Endodermal cell (in vitro differentiated cells): ENCODE measurements at places on chromosomes 7 and 10.

DNA sequence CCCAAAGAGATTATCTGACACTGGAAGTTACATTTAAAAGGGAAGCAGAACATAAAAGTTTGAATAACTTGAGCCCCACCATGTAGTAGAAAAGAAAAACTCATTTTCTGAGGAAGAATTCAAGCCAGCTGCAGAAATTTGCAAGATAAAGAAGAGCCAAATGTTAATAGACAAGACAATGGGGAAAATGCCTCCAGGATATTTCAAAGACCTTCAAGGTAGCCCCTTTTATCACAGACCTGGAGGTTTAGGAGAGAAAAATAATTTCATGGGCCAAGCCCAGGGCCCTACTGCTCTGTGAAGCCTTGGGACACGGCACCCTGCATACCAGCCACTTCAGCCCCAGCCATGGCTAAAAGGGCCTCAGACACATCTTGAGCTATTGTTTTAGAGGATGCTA lies 18.4 kb upstream of the AKR1C1 start:
- DNase-seq, result no peak

DNA sequence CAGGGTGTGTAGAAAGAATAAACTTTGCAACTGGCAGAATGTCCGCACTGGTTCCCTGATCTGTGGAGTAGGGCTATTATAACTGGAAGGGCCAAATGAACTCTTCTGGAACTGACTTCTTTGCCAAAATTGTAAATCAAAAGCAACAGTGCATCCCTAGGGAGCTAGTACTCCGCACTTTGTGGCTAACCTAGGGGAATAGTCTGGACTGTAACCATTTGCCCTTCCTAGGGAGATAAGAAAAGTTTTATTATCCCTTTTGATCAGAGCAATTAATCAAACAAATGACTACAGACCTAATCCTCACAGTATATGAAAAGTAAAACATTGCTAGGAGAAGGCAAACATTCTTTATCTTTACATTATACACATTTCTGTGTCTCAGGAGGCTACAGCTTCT lies 45.5 kb upstream of the STEAP1B start:
- DNase-seq, result no peak

DNA sequence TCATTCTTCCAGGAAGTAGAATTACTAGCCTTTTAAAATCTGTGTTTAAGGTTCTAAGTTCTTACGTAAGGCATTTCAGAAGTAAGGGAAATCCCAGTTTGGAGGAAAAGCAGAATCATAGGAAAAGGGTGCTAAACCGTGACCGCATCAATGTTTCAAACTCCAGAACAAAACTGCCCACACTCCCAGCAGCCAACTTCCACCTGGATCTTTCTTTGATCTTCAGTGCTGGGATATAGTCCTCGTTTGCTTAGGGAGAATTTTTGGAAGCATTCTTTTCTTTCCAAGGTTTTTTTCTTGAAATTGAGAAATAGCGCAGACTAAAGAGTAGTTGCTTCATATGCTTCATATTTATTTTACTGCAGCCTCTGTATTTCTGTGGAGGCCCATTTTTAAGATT lies 8.9 kb downstream of the PROSER2 start:
- DNase-seq, result no peak

- DNase-seq, result peak; percentile 45
Measured at GRCh38 chr10:81569488-81569887, 305.5 kb upstream of the NRG3 start.

GRCh38 chr7:75843613-75844116 lies 30.1 kb upstream of the CCL24 start:
- no peak for DNase-seq

DNA sequence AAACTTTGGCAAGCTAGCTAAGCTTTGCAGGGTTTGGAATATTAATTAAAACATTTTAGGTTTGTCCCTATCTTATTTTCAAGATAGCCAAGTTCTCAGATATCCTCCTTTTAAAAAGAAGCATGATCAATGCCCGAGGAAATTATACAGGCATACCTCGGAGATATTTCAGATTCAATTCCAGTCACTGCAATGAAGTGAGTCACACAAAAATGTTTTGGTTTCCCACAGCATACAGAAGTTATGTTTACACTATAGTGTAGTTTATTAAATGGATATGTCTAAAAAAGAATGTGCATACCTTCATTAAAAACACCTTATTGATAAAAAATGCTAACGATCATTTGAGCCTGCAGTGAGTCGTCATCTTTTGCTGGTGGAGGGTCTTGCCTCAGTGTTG lies 382.9 kb upstream of the NPVF start:
- DNase-seq, result no peak

DNA sequence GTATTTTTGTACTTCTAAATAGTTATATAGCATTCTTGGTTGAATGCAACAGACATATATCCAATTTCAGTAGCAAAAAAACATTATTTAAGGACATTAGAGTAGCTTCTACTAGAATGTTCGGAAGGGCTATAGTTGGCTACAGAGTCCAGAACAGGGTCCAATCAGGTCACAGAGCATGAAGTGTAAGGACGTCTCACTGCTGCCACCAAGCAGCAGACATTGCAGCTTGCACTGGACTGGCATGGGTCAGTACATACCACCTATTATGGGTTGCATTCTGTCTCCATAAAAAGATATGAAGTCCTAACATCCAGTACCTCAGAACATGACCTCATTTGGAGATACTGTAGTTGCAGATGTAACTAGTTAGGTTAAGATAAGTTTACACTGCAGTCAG lies 87.3 kb downstream of the LHFPL3 start:
- DNase-seq, result no peak

- DNase-seq, result peak; percentile 60
Measured at GRCh38 chr10:48464871-48465736, 139.8 kb downstream of the ARHGAP22 start.

GRCh38 chr10:112054516-112054915 lies 129.0 kb downstream of the GPAM start:
- no peak for DNase-seq

- no peak for DNase-seq
Measured at GRCh38 chr7:137935884-137936508, 65.9 kb downstream of the CREB3L2 start.

- no peak for DNase-seq
Measured at GRCh38 chr10:99279626-99280111, 44.0 kb upstream of the HPSE2 start.

DNA sequence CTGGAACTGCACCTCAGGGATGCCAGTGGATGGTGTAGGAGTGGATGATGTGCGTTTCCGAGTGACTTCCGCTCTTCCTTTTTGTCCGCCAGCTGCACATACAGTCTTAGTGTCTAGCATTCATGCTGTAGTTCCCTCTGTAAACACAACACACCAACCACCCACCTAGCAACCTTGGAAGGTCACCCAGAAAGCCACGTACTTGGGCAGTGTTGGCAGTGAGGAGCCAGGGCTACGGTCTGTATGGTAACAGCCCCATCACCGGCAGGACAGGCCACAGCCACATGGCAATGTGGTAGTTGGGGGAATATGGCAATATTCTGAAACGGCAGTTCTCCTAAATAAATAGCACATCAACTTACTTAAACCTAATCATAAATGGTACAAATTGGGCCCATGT lies 613.5 kb upstream of the MGMT start:
- no peak for DNase-seq

- DNase-seq, result no peak
Measured at GRCh38 chr7:120709972-120710320, 148.0 kb downstream of the TSPAN12 start.

GRCh38 chr7:15085366-15085765 lies 182.8 kb upstream of the DGKB start:
- no peak for DNase-seq

- DNase-seq, result no peak
Measured at GRCh38 chr10:31070025-31070424, 38.4 kb upstream of the ZNF438 start.

DNA sequence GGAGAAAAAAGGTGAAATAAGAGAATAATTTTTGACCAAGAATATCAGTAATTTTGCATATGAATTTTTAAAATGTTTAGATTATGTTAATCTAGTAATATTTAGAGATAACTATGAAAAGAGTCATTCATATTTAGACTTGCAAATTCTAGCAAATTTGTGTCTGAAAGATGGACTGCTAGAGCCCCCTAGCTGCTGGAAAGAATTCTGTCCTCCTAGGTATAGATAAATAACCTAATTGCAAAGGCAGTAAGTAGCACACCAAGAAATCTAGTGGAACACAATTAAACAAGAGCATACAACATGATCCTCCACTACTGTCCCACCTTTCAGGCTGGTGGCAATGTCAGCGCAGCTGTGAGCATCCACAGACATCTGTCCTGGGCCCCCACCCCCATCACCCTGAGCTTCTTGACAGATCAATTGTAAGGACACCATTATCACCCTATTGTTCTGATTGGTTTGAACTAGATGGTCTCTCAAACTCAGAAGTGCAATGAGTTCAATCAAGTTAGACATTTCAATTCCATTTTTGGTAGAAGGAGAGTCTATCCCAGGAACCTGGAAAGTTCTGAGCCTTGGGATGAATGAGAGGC lies 15.0 kb upstream of the GFRA1 start:
- peak; percentile 66 for DNase-seq

DNA sequence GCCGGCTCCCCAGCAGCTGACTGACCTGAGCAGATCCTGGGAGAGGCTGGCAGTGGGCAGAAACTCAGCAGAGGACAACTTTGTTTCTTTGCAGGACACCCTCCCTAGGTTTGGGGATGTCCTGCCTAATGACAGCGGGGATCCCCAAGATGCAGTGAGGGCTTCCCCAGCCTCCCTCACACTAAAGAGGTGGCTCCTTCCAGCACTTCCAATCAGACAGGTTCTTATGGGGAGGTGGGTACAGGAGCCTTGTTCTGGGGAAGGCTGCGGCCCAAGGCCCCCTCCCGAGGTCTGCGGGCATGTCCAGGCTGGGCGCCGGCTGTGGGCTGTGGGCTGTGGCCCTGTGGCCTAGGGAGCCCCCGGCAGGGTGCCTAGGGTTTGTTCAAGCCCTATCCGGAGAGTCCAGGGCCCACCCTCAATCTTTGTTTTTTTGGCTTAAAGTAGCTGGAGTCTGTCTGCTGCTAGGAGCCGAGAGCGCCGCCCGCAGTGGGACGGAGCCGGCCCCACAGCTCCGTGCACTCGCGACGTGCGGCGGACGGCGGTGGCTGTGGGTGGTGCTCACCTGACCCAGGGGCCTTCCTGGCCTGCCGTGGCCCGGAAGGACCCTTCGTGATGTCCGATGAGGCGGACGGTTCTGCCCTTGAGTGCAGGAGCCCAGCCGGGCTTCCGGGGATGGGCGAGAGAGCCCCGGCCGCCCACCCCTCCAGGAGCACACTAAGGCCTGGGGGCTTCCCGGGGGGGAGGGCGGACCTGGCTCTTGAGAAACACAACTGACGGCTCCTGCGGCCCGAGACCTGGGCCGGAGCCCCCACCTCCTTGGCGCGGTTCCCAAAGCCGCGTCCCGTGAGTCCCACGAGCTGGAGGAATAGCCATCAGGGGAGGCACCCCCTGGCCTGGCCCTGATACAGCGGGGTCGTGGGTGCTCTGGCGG lies 57.2 kb downstream of the PDGFA start:
- no peak for DNase-seq

GRCh38 chr7:32071466-32072091 lies 1.4 kb upstream of the PDE1C start:
- DNase-seq, result peak; percentile 53

DNA sequence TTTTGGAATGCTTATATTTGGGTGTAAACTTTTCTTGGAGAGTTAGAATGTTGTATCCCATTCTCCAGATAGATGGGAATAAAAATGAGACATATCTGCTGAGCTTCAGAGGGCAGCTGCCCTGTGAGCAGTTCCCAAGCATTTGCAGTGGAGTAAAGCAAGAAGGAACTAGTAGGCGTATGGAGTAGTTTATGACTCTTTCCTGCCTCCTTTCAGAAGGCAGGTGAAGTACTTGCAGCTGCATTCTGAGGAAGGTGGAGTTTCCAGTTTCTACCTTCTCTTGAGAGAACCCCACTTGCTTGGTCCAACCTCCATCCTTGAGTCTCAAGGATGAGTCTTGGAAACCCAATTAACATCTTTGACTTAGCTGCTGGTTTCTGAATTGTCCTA lies 563.6 kb downstream of the LRMDA start:
- no peak for DNase-seq

- no peak for DNase-seq
Measured at GRCh38 chr10:99123851-99124250, 111.8 kb downstream of the HPSE2 start.

DNA sequence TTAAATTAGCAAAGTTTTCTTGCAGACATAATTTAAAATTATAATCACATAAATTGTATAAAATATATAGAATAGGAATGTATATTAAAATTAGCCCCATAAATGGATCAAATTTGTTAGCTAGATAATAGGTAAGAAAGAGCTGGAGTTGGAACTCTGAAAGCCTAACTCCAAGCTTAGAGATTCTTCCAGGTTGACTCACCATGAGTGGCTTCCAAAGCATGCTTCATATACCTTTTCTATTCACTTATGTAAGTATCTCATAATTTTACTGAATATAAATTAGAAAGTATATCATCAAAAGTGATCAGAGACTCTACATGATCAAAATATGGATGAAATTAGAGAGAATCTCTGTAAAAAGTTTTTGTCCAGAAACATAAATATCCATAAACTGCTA lies 320.7 kb upstream of the MAGI2 start:
- DNase-seq, result no peak

- DNase-seq, result no peak
Measured at GRCh38 chr10:34292675-34293074, 522.4 kb downstream of the PARD3 start.

DNA sequence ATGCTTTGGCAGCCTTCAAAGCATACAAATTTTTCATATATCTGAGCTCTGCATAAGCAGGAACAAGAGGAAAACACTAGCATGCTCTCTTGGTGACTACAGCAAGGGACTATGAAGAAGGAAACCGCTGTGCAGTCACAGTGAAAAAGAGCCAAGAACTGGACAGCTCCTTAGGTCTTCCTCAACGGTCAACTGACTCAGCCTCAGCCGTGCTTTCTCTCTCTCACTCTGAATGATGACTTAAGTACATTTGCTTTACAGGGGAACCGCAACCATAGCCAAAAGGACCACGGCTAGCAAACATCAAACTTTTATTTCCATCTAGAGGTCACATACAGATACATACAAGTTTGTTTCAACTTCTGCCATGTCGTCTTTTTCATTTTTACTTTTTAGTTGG lies 69.9 kb downstream of the HYCC1 start:
- no peak for DNase-seq

DNA sequence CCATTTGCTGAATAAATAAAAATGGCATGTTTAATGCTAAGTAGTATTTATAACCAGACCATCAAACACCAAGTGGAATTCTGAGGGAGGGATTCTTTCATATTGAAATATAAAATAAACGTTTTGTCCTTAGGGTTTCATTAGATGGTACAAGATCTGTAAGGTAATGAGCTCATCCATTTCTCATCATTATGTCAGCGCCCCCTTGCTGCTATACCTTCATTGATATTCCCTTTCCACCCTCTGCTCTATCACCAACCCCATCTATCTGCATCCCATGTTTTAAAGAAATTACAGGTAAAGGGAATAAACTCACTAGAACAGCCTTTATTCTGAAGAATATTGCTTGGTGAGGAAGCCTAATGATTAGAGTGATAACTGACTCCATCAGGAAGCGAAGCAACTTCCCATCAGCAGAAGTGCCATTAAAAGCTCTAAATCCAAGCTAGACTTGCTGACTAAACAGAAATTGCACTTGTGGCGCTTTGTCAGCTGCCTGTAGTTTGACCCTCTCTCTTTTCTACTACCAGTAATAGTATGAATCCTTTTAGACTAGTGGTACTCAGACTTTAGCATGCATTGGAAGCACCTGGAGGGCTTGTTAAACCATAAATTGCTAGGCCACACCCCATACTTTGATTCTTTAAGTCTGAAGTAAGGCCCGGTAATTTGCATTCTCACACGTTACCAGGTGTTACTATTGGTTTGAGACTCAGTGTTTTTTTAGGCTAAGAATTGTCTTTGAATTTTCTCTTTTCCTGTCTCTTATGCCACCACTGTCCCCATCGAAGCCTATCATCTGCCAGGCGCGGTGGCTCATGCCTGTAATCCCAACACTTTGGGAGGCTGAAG lies 27.5 kb downstream of the ADD3 start:
- no peak for DNase-seq
